Gastroesophageal sphincter (tissue), 4 donors: ENCODE measurements at places on chromosomes 11 and 22.
A peak's percentile ranks its signal among the peaks of the same experiment; 100 is the strongest.

GRCh38 chr11:113934761-113935160 is 30.2 kb downstream of the HTR3B start:
- no peak for ATAC-seq

DNA sequence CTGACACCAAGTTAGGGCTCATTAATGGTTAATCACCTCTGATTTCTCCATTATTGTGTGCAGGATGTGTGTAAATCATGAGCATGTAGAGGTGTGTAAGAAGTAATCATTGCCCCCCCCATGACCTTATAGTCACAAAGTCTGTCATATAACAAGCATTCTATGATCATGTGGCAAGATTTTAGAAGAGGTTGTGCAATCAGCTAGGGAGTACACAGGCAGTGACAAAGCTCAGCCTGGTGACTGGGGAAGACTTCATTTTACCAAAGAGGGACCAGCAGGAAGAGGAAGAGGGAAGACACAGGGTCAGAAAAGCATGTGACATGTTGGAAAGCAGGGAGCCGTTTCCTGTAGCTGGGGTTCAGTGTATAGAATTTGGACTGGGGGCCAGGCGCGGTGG is 176.5 kb upstream of the LARGE1 start:
- ATAC-seq: no peak

- ATAC-seq: no peak
Observed at GRCh38 chr11:105719073-105719822, 109.4 kb downstream of the GRIA4 start.

DNA sequence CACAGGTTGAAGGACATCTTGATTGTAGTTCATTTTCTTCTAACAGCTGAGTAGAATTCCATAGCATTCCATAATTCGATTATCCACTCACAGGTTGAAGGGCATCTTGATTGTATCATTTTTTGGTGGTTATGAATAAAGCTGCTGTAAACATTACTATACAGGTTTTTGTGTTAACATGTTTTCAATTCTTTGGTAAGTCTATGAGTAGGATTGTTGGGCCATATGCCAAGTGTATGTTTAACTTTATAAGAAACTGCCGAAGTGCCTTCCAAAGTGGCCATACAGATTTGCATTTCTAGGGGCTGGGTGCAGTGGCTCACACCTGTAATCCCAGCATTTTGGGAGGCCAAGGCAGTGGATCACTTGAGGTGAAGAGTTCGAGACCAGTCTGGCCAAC is 44.6 kb downstream of the ANKRD42 start:
- no peak for ATAC-seq

GRCh38 chr22:31626427-31627150 is 35.4 kb downstream of the PISD start:
- ATAC-seq: no peak

GRCh38 chr22:36323182-36323854 is 64.4 kb downstream of the MYH9 start:
- peak; percentile 60 for ATAC-seq

DNA sequence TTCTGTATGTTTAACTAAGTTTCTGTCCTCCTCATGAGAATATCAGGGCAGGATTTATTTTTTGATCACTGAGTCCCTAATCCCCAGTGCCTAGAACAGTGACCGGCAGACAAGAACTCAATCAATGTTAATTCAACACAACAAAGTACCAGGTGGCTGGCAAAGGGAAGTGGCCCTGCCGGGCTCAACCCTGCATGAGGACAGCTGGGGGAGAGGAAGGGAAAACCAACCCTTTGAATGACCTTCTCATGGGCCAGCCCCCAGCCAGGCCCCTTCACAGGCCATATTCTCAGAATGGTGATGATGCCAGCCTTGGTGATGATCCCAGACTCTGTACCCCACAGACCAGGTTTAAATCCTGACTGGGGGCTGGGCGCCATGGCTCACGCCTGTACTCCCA is 1.4 kb upstream of the MFNG start:
- no peak for ATAC-seq

DNA sequence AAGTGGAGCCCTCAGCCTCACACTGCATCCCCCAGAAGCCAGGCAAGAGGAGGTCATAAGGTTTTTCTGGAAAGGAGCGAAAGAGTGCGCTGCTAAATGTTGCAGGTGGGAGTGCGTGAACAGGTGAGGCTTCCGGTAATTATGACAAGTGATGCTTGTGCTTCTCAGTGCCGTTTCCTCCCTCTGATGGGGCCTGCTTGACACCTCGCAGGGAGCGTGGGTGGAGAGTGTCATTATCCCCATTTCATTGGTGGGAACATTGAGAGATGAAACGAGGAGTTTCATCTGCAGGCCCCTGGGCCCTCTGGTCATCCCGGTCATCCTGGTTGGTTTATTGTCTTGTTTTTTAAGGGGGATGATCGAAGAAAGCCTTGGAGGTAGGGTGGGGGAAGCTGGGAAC is 57.5 kb downstream of the BCR start:
- ATAC-seq: no peak

- ATAC-seq: no peak
Observed at GRCh38 chr11:91871791-91872190, 352.8 kb upstream of the FAT3 start.

DNA sequence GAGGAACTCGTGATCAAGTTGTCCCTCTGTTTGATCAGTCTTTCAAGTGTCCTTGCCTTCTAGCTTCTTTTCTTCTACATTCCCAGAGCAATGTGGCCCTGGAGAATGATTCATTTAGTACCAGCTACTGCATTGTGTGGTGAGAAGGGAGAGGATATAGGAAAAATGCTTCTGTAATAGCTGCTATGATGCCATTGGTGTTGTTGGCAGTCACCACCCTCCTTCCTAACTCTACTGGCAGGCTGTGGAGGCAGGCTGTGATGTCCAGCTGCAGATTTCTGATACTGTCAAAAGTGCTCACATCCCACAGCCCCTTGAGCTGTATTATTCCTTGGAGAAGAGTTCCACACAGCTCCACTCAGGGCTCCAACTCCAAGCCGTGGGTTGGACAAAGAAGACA is 52.8 kb downstream of the ENDOD1 start:
- no peak for ATAC-seq

DNA sequence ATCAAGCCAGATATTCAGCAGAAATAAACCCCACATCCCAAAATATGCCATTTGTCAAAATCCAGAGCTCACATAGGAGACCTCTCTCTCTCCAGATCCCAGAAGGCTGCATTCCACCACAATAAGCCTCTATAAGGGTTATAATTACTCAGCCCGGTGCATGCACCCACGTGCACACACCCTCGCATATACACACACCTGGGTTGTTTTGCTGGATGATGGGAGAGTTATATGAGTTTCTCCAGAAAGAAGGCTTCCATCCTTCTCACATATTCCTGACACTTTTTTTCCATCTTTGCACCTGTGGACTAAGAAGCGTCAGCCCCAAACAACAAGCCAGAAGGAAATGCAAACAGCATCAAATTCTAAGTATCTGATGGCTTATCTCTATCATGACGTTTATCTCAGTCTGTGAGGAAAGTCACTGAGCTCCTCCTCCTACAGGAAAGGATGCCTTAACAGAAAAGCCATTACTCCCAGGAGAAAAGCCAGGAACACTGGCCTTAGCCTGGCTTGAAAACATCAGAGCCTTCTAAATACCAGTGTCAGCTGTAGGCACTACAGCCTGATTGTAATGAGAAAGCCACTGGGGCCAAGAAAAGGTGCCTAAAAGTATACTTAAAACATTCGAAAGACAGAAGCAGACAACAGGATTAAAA is 253.2 kb downstream of the LARGE1 start:
- no peak for ATAC-seq

- no peak for ATAC-seq
Observed at GRCh38 chr11:33645686-33646085, 54.9 kb downstream of the C11orf91 start.

DNA sequence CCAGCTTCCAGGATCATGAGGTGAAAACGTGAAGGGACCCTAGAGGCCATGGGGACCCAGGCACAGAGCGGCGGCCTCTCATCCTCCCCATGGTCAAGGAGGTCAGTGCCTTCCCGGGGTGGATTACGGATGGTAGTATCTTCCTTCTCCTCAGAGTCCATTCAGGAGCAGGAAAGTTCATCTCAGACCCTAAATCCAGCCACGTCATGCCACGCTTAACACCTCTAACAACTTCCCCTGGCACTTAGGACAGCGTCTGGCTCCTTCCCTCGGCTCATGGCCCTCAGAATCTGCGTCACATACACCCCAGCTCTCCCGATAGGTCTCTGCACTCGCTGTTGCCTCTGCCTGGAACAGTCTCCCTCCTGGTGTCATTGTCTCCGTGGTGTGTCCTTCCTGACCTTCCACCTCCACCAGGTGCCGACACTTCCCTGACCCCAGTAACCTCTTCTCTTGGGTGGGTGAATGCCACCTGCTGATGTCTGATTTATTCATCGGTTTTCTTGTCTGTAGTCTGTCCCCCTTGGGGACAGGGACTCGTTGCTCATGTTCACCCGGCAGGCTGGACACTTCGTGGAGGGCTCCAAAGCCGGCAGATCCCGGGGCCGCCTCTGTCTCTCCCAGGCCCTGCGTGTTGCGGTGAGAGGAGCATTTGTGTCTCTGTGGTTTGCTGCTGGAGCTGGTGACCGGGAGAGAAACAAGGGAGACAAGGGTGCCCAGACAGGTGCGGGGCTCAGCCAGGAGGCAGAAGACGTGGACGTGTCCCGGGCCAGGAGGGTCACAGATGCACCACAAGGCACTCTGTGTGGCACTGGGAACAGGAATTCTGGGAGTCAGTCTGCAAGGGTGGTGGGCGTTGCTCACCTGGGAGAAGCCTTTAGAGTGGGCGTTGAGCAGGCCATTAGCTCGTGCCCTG is 1.4 kb downstream of the MYEOV start:
- no peak for ATAC-seq

GRCh38 chr11:108593923-108594434 is 411 bp upstream of the EXPH5 start:
- no peak for ATAC-seq

GRCh38 chr11:63931045-63931444 is 7.8 kb upstream of the NAA40 start:
- ATAC-seq: no peak

DNA sequence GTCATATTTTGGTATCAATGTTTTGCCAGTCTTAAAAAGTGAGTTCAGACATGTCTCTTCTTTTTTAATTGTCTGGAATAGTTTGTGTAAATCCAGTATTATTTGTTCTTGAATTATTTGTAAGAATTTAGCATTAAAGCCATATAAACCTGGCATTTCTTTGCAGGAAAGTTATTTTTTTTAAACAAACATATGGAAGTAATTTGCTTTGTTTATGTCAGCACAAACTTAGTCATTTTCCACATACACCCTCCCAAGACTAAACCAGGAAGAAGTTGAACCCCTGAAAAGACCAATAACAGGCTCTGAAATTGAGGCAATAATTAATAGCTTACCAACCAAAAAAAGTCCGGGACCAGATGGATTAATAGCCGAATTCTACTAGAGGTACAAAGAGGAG is 9.1 kb upstream of the CCDC81 start:
- ATAC-seq: no peak

- no peak for ATAC-seq
Observed at GRCh38 chr22:44925465-44926123, 84.2 kb downstream of the PHF21B start.

DNA sequence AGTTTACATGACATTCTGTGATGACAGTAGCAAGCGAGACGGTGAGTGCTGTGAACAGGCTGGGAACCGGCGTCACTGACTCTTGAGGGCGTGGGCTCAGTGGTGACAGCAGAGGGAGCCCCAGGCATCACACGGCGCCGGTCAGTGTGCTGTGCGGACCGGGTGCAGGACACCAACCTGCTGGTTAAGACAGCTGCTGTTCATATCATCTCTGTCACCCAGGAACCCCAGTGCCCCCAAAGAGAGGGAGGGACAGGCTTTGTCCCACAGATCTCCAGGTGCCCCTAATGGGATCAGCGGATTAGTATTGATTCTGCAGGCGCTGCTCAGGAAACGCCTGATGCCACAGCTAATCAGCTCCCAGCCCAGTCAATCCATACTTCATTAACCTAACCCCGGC is 18.4 kb downstream of the B3GAT1 start:
- ATAC-seq: no peak

DNA sequence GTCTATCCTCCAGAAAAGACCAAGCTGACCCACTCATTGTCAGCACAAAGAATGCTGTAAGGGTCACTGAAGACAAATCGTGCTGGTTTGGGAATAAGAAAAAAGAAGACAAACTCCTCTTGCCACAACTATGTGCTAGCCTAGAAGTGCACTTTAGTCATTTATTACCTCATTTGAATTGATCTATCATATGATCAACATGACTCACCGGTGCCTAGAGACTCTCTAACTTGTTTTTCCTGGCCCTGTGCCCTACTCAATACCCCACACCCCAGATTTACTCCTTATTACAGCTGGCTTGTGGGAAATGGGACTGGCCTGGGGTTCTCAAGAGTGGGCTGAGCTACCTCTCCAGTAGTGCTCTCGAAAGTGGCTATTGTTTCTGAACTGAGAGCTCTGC is 35.9 kb upstream of the HORMAD2 start:
- peak; percentile 59 for ATAC-seq

- ATAC-seq: peak; percentile 16
Observed at GRCh38 chr11:114110123-114110522, 50.6 kb downstream of the ZBTB16 start.

DNA sequence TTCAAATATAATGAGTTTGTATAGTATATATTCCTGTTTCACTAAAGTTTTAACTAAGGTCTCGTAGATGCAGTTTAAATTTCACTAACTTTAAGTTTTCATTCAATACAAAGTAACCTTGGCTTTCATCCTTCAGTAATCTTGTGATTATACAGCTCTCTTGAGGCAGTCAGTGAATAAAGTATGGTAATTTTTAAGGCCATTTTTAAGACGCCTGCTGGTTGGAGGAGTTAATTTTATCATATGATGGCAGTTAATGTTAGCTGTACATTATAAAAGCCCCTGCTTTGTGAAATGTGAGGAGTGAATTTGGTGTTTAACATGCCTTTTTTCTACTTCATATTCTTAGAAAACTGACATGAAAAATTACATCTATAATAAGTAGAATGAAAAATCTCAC is 163.6 kb downstream of the TMEM135 start:
- ATAC-seq: no peak

GRCh38 chr11:41267451-41267850 is 192.0 kb downstream of the LRRC4C start:
- no peak for ATAC-seq

- no peak for ATAC-seq
Observed at GRCh38 chr11:5242933-5243815, 6.5 kb downstream of the HBG1 start.

GRCh38 chr11:119317592-119318239 is 786 bp upstream of the MCAM start:
- ATAC-seq: no peak
